T-helper 1 cell (primary cell): ENCODE measurements at places on chromosomes 6 and 20.
A peak's percentile ranks its signal among the peaks of the same experiment; 100 is the strongest.

GRCh38 chr20:49006446-49006980 is 39.6 kb upstream of the CSE1L start:
- no peak for DNase-seq

- no peak for DNase-seq
Observed at GRCh38 chr6:95127261-95127660, 450.1 kb upstream of the MANEA start.

GRCh38 chr20:50731930-50732690 is 730 bp downstream of the PARD6B start:
- DNase-seq, result no peak

DNA sequence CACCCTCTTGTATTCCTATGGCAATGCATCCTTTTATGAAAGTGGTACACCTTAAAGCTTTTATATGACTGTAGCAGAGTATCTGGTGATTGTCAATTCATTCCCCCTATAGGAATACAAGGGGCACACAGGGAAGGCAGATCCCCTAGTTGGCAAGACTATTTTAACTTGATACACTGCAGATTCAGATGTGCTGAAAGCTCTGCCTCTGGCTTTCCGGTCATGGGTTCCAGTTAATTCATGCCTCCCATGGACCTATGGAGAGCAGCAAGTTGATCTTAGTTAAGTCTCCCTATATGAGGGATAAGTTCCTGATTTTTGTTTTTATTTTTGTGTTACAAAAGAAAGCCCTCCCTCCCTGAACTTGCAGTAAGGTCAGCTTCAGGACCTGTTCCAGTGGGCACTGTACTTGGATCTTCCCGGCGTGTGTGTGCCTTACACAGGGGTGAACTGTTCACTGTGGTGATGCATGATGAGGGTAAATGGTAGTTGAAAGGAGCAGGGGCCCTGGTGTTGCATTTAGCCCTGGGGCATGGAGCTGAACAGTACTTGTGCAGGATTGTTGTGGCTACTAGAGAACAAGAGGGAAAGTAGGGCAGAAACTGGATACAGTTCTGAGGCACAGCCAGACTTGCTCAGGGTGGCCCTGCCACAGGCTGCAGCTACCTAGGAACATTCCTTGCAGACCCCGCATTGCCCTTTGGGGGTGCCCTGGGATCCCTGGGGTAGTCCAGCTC is 292.1 kb downstream of the ESR1 start:
- DNase-seq, result no peak

DNA sequence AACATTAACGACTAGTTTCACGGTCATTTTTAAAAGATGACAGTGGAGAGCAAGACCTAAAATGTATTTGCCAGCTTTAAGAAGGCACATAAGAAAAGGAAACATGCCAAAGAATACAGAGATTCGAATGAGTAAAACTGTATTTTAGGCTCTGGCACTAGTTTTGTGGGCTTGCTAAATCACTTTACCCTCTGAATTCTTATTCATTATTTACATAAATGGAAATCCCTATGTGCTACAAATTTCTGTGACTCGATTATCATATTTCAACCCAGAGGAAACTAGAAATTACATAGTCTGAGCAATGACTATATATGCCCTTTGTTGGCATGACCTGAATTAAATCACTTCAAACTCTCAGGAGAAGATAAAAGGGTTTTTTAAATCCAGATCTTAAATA is 441.7 kb upstream of the RNF217 start:
- no peak for DNase-seq

- DNase-seq, result no peak
Observed at GRCh38 chr6:164105705-164106104, 691.2 kb downstream of the QKI start.

- no peak for DNase-seq
Observed at GRCh38 chr6:38753707-38754106, 38.6 kb downstream of the DNAH8 start.

GRCh38 chr20:19277381-19277780 is 64.9 kb downstream of the SLC24A3 start:
- DNase-seq, result no peak

GRCh38 chr20:54606380-54606779 is 131.0 kb downstream of the DOK5 start:
- DNase-seq, result no peak

DNA sequence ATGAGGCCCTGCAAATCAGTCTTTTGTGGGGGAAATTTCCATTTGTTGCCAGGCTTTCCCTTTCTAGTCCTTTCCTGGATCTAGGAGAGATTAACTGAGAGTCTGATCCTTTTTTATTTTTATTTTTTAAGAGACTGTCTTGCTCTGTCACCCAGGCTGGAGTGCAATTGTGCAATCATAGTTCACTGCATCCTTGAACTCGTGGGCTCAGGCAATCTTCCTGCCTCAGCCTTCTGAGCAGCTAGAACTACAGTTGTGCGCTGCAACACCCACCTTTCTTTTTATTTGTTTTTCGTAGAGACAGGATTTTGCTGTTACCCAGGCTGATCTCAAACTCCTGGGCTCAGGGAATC is 22.9 kb downstream of the OR2B2 start:
- no peak for DNase-seq

- DNase-seq, result peak; percentile 33
Observed at GRCh38 chr6:125793863-125794262, 3.1 kb downstream of the NCOA7 start.

DNA sequence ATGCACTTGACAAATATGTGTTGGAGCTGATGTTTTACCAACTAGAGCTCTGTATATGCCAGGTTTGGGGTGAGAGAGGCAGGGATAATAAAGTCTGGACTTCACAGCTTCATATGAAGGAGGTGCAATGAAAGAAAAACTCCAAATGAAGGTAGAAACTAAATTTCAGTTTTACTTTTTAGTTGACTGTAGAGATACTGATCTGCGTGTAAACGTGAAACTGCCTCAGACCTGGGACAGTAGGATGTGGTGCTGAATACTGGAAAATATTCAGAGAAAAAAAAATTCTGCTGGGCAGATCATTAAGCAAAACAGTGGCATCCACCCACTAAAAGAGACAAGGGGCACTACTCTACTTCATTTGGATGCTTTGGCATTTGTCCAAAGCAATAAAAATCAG is 94.5 kb downstream of the BACH2 start:
- no peak for DNase-seq

- no peak for DNase-seq
Observed at GRCh38 chr6:7106215-7106751, 1.5 kb upstream of the RREB1 start.

DNA sequence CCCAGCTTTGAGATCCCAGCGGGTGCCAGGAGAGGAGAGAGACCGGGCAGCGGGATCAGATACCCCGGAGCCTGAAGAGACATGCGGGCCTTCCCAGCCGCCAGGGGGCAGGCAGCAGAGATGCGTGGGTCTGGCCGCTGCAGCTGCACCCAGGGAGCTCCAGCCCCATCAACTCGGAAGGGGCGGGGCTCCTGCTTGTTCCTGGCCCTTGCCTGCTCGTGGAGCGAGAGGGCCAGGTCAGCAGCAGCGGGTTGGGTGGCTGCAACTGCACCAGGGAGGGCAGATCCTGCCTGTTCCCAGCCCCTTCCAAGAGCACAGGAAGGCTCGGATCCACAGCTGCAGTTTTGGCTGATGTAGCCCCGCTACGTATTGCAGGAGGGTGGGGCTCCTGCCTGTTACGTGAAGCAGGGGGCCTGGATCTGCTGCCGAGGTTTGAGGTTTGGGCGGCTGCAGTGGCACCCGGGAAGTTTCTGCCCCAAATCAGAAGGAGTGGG is 532.8 kb downstream of the RFPL4B start:
- DNase-seq, result peak; percentile 1

- no peak for DNase-seq
Observed at GRCh38 chr20:50240092-50240491, 49.5 kb downstream of the CEBPB start.

DNA sequence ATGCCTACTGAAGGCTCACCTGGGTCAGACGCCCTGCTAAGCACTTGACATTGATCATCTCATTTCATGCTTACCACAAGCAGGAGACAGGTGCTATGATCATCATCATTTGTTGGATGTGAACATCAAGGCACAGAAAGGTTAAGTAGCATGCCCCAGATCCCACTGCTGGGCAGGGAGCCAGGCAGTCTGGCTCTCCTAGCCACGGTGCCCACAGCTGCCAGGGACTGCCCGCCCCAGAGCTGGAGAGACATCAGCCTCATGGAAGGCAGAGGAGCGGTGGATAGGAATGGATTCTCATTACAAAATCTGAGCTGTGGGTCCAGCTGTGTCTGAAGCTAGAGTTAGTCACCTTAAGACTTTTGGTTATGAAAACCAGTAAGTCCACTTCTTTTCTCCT is 3.6 kb downstream of the SULF2 start:
- DNase-seq, result no peak

GRCh38 chr6:127302728-127303660 is 36.3 kb downstream of the RNF146 start:
- DNase-seq, result peak; percentile 30

GRCh38 chr20:63979229-63979556 is 249 bp downstream of the SAMD10 start:
- DNase-seq, result no peak

DNA sequence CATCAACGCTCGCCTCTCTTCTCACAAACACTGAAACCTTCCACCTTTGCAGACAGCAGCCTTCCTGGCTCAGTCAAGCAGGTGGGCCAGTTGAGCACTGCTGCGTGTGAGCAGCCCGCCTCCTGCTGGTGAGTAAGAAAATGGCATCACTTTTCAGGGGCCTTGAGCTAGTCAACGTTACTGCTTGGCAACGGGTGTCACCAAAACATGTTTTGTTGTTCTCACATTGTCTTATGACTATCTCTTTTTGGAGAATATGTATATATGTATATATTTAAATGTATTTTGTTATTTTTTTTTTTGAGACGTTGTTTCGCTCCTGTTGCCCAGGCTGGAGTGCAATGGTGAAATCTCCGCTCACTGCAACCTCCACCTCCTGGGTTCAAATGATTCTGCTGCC is 97.0 kb upstream of the AGPAT4 start:
- peak; percentile 46 for DNase-seq

- no peak for DNase-seq
Observed at GRCh38 chr6:33807606-33808005, 3.8 kb upstream of the MLN start.

DNA sequence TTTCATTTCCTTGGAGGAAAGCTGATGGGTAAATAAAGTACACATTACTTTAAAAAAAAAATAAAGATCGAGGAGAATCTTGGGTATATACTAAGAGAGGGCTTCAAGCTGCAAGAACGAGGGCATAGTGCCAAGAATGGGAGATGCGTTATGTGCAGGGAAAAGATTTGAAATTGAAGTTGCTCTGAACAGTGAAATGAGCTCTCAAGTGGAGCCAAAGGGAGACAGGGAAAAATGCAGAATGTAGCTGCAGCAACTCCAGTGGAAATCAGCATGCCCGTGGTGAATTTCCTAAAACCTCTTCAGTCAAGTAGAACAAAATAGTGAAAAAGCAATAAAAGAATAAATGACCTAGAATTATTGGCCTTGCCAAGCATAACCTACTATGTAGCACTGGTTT is 11.4 kb upstream of the COL9A1 start:
- DNase-seq, result no peak

DNA sequence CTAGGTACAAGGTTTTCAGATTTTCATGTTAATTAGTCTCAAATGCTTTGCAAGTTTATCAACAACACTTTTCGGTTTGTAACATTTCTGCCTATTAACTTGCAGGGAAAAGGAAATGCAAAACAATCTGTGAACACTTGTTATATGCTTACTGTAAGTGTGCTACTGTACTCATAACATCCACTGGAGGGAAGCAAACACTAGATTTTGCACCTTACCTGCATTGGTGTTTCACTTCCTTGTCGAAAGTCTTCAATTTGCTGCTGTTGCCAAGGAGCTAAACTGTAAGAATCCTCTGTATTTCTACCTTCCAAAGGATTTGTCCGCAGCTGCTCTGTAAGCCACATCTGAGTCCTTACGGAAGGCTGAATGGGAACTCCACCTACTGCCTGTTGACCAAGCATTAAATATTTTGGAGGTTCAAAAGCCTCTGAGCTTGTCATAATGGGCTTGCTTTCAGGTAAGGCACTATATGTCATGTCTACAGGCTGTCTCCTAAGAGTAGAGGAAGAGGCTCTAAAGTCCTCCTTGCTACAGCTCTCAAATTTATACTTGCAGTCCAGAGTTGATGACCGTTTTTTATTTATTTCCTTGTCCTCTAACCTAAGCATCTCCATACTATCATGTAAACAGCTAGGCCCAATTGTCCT is 17.3 kb downstream of the PLN start:
- DNase-seq, result peak; percentile 17

- no peak for DNase-seq
Observed at GRCh38 chr6:107956586-107957307, 1.3 kb downstream of the SEC63 start.

DNA sequence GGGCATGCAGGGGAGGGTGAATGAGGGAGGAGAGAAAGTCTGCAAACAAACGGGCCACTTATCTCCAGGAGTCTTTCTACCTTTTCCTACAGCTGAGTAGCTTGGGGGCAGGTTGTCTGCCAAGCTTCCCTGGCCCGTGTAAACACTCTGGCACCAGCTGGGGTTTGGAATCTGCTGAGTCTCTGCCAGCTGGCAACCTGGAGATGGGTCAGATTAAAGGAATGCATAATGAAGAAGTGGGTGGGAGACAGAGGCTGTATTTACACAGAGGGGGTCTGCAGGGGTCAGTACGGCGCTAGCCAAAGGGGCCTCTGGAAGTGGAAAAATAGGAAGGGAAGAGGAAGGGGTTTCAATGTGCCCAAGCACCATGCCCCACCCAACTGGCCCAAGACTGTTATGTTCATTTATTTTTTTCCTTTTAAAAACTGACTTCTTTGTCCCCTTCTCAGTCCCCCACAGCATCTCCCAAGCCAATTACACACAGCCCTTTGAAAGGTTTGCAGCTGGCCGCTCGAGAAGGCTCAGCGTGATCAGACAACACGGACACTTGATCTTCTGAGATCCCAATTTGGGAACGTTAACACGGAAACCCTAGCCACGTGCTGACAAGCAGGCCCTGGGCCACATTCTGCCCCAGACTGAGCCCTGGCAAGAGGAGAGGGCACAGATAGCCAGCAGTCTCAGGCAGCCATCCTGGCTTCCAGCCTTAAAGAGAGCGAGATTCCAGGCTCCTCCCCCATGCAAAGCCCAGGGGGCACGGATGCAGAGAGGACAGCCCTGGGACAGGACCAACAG is 25.2 kb downstream of the TRAM2 start:
- DNase-seq, result no peak

DNA sequence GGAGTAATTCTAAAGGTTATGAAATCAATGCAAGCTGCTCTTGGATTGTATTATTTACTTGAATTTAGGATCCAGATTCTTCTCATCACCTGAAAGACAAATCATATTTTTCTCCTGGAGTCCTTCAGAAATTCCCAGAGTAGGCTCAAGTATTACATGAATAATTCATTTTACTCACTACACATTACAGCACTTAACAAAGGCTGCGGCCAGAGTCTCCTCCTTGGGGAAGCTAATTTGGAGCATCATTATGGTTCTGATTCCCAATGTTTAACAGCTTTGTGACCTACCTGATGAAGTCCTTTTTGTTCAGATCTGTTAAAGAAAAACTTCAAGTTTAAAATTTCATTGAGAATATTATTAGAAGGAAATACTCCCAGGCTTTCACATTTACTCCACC is 28.7 kb downstream of the GRIK2 start:
- DNase-seq, result no peak
